ENCODE measurements at places on chromosomes 16 and 17.

DNA sequence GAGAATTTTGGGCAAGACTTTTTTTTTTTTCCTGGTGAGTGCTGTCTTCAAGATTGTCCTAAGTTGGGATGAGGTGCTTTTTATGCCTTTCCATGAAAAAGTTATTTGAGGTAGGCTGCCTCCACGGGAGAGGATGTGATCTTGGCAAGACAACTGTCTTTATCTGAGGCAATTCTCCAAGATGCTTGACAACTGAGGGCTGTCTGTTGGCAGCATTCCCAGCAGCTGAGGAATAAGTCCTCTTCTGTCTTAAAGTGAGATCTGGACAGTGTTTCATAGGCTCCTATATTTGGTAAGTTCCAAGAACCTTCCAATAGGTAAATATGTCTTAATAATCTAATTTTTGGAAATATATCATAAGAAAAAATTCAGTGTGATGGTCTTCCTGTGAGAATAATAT is 662.0 kb downstream of the CDH11 start:
- no peak for DNase-seq

DNA sequence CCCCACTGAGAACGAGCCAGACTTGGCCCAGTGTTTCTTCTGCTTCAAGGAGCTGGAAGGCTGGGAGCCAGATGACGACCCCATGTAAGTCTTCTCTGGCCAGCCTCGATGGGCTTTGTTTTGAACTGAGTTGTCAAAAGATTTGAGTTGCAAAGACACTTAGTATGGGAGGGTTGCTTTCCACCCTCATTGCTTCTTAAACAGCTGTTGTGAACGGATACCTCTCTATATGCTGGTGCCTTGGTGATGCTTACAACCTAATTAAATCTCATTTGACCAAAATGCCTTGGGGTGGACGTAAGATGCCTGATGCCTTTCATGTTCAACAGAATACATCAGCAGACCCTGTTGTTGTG is 631 bp downstream of the BIRC5 start:
- no peak for DNase-seq

- DNase-seq: no peak
These were observed 26.1 kb downstream of the RAP1GAP2 start for GRCh38 chr17:2822358-2822757.

- no peak for DNase-seq
These were observed 100.8 kb downstream of the ADCY9 start for GRCh38 chr16:4015275-4016004.

- peak; percentile 46 for DNase-seq
These were observed 5.6 kb downstream of the PNPO start for GRCh38 chr17:47946929-47947397.

DNA sequence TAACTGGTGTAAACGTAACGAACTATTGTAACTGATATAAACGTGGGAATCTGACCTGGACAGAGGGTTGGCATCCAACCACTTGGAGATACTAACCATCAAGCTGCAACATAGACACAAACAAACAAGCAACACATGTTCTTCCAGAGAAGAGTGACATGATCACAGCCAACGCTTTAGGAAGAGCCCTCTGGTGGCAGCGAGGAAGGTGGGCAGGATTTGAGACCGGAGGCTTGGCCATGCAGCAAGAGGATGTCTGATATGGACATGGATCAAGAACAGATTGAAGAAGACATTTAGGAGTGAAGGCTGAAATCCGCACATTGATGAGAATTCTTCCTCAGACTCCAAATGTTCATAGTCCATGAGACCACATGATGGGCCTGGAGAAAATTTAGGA is 40.3 kb upstream of the TNRC6A start:
- DNase-seq: no peak

- no peak for DNase-seq
These were observed 38.6 kb downstream of the IFT140 start for GRCh38 chr16:1573301-1573700.

- DNase-seq: peak; percentile 13
These were observed 62.9 kb downstream of the SMURF2 start for GRCh38 chr17:64599187-64599676.

DNA sequence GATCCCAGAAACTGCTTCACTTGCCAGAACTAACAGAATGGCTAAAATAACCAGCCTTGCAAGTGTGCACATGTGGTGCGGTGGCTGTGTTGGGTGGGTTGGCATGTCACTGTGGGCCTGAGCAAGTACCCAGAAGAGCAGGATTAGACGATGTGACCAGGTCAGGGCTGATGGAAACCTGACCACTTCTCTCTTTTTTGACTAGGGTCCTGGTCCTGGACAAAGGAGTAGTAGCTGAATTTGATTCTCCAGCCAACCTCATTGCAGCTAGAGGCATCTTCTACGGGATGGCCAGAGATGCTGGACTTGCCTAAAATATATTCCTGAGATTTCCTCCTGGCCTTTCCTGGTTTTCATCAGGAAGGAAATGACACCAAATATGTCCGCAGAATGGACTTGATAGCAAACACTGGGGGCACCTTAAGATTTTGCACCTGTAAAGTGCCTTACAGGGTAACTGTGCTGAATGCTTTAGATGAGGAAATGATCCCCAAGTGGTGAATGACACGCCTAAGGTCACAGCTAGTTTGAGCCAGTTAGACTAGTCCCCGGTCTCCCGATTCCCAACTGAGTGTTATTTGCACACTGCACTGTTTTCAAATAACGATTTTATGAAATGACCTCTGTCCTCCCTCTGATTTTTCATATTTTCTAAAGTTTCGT is 16.7 kb downstream of the ANKRD40 start:
- DNase-seq: no peak

- no peak for DNase-seq
These were observed 6.8 kb upstream of the CYB5B start for GRCh38 chr16:69417520-69418199.

DNA sequence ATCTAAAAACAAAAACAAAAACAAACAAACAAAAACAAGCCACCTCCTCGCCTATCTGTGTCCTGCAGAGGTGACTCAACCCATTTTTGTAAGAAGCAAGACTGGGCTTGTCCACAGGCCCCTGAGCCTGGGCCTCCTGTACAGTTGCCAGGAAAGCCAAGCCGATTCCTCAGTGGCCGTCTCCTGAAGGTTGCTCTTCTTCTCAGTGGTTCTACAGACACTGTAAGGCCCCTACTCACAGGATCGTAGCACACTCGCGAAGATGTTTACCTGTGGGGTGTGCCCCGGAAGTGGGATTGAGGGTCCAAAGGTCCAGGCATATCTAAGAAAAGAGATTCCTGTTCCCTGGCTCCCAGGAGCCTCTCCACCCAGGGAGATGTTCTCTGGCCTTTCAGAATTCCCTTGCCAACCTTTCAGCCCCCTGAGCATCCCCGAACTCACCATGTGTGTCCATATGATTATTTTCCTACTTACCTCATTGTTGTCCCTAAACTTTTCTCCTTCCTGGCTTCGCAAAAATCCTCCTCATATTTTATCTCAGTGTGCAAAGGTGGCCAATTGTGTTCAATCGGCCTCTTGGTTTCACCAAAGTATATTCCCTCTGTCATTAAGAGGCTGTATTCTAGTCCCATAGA is 7.5 kb upstream of the CES3 start:
- DNase-seq: no peak

DNA sequence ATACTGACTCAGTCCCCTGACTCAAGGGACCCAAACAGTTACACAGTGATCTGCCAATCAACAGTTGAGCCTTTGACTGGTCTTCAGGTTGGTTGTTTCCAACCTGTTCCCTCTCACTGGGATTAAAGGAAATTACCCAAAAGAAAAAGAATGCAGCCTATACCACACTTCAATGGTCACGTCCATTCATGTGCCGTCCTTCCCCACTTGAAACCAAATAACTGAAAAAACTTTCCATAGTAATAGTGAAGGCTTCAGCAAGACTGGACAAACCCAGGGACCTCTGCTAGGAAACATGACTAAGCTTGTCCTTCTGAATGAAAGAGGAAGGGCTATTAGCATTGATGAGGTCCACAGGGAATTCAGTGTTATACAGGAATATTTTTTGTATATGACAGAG is 30.6 kb downstream of the MRPS23 start:
- DNase-seq: no peak

- peak; percentile 59 for DNase-seq
These were observed 47.6 kb downstream of the IL21R start for GRCh38 chr16:27449434-27450195.

GRCh38 chr17:30160419-30161172 is 44.0 kb downstream of the NSRP1 start:
- DNase-seq: no peak

DNA sequence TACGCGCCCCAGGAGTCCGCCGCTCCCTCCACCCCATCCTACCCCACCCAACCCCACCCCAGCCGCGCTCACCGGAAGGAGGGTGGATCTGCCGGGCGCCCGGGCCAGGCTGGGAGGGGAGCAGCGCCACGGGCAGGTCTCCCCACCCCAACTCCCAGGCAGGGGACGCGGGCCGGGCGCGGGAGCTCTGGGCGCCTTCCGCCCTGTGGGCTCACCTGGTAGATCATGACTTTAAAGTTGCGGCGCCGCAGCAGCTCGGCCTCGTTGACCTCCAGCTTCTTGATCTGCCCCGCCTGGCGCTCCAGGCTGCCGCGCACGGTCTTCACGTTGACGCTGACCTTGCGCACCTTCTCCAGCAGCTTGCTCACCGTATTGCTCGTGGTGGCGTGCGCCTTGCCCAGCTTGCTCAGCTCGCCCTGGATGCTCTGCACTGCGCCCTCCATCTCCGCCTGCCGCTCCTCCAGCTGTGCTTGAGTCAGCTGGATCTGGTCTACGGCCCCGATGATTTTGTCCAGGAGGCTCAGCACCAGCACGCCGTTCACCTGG is 571 bp downstream of the CAVIN1 start:
- no peak for DNase-seq

DNA sequence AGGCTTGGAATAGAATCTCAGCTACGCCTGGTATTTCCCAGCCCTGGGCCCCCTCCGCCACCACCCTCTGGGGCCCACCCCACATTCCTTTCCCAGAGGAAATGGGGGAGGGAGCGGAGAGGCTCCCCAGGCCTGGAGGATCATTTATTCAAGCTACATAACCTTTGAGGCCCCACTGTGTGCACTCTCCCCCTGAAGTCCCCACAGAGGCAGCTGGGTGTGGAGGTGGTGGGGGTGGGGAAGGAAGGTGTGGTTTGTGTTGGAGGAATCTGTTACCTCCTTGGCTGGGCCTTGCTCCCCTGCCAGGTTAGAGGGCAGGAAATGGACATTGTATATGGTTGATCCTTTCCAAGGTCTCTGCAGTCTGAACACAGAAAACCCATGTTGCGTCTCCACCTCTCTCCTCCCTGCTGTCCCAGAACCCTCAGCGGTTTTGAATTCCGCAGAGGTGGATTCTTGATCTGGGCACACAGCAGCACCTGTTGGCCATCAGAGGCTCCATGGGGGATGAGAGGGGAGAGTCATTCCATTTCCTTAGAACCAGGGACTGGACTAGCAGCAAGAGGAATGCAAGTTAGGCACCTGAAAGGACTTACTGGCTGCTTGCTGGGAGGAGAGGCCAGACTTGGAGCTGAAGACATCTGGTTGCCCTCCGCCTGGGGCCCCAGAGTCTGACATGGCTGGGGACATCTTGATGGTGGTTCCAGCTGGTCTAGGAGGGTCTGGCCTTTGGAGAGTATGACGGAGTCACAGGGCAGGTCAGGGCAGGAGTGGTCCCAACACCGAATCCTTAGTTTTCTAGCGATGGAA is 23.0 kb downstream of the ARHGAP23 start:
- DNase-seq: no peak

DNA sequence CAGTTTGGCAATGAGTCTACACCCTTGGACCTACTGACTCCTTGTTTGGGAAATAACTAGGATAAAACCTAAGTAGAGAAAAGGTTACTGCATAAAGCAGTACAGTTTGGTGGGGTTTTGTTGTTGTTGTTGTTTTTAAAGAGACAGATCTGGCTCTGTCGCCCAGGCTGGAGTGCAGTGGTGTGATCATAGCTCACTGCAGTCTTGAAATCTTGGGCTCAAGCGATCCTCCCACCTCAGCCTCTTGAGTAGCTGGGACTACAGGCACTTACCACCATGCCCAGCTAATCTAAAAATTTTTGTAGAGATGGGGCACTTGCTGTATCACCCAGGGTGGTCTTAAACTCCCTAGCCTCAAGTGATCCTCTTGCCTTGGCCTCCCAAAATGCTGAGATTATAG is 1.2 kb downstream of the PDP2 start:
- no peak for DNase-seq

DNA sequence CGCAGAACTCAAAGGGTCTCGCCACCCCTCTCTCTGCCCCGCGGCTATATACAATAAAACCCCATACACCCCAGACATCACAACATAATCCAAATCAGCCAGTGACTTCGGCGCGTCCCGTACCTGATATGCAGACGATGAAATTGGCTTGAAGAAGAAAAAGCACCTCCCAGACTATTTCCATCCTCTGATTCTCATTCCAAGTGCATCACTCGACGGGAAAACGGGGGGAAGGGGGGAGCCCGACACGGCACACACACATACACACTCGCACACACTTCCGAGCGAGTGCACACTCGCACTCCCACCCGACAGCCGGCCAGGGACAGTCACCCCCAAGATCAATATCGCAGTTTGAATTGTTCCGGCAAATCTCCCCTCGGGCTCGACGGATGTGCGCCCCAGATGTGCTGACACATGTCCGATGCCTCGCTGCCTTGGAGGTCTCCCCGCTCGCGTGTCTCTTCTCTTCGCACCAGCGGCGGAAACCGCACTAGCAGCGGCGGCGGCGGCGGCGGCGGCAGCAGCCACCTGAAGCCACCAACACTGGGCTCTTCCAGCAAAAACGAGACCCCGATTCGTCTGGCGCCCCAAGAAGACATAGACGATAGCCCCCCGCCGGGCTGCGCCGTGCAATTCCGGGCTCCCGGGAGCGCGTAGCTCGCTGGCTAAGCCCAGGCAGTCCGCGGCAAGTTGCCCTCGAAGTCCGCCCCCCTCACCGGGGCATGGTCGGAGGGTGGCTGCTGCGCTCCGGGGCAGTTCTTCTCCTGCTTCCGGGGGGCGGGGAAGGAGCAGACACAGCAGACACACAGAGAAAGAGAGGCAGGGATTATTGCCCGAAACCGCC is 688 bp downstream of the CA10 start:
- DNase-seq: no peak

GRCh38 chr16:57664662-57665025 is 3.5 kb upstream of the ADGRG3 start:
- DNase-seq: no peak
